ENCODE measurements at places on chromosomes 12 and 14.

DNA sequence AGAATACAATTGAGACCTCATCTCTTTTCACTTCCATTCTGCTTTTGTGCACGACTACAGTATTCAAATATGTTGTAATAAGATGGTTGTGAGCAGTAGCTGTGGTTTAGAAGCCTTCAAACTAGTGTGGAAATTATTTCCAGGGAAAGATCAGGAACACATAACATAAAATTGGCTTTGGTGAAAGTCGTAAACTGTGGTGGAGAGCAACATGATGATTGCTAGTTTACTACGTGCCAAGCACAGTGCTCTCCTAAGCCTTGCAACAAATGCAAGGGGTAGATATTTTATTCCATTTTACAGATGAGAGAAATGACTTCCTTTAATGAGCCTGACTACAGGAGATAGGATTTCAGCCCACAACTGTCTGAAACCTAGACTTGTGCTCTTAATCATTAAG lies 172.4 kb upstream of the LMNTD1 start:
- DNase-seq: no peak

DNA sequence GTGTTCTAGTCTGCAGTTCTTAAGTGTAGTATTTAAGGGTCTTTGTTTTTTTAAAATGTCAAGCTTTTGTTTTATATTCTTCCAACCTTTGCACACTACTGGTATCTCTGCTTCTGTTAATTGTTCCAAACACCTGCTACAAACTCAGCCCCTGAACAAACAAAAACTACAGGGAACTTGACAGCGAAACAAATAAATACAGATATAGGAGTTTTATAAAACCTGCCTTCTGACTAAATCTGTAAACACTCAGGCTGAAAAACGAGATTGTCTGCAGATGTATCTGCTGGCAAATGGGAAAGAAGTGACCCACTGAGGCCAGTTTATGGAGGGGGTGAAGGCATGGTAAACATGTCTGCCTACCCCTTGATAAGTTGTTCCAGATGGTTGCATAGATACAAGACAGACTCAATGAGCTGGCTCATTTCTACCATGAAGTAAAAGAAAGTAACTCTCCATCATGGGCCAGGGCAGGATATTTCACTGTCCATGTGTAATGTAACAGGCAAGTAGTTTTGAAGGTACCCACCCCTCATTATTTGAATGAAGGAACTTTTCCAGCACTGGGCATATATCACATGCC lies 75.6 kb downstream of the LMO3 start:
- no peak for DNase-seq

- no peak for DNase-seq
Measured at GRCh38 chr14:102777711-102778337, 575 bp downstream of the TRAF3 start.

GRCh38 chr12:15364221-15365160 lies 42.2 kb downstream of the PTPRO start:
- no peak for DNase-seq

Measured in NCI-H1436 (cell line).